ENCODE measurements at places on chromosomes 3 and 15.

GRCh38 chr15:76470691-76471090, 134.1 kb downstream of the ISL2 start:
- no peak for DNase-seq

GRCh38 chr3:94596887-94597566, 534.2 kb downstream of the NSUN3 start:
- no peak for DNase-seq

GRCh38 chr3:148367756-148368155, 329.9 kb upstream of the AGTR1 start:
- no peak for DNase-seq

DNA sequence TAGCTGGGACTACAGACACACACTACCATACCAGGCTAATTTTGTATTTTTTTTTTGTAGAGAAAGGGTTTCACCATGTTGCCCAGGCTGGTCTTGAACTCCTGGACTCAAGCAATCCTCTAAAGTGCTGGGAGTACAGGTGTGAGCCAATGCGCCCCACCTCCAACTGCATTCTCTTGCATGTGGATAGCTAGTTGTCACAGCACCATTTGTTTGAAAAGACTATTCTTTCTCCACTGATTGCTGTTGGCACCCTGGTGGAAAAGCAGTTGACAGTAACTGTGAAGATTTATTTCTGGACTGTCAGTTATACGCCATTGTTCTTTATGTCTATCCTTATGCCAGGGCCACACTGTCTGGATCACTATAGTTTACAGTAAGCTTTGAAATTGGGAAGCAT, 303.9 kb downstream of the ADAMTS17 start:
- no peak for DNase-seq

- DNase-seq, result no peak
Measured at GRCh38 chr15:90064911-90065681, 37.2 kb downstream of the IDH2 start.

- no peak for DNase-seq
Measured at GRCh38 chr15:41877631-41878354, 16.1 kb downstream of the SPTBN5 start.

Data from stimulated activated CD8-positive, alpha-beta memory T cell treated with anti-CD3 and anti-CD28 coated beads, Interleukin-7, amount 100 ng/mL, for 4 hours (primary cell).